ENCODE measurements at places on chromosomes 16 and 17. TPM values are rescaled to one million over a fixed set of nuclear protein-coding genes. Genes with fewer than 3 reads are reported as not detected.

Gene NOD2
- 0.44 TPM for total RNA-seq

Gene SCGB1C2
- not detected for total RNA-seq

Gene SLC38A8
- not detected for total RNA-seq

Gene CES5A
- not detected for total RNA-seq

Gene PRAC2
- not detected for total RNA-seq

Gene ABCC11
- total RNA-seq = not detected

Gene MT1F
- 6.1 TPM for total RNA-seq

Gene PIRT
- total RNA-seq = not detected

Gene RASL10B
- 39.2 TPM for total RNA-seq

Gene KRTAP17-1
- total RNA-seq = not detected

Gene LGALS9B
- not detected for total RNA-seq

Gene HSF4
- total RNA-seq = 157 TPM

Gene PRMT7
- 35.7 TPM for total RNA-seq

Measured in right atrium auricular region (tissue), 2 donors.